ENCODE measurements at places on chromosomes 1 and 21. TPM values are rescaled to one million over a fixed set of nuclear protein-coding genes. Genes with fewer than 3 reads are reported as not detected.

- DNase-seq = no peak
Observed at GRCh38 chr1:153919876-153920852, 2.6 kb downstream of the GATAD2B start.

- DNase-seq = peak; percentile 43
Observed at GRCh38 chr1:210726621-210727020, 397.9 kb downstream of the HHAT start.

DNA sequence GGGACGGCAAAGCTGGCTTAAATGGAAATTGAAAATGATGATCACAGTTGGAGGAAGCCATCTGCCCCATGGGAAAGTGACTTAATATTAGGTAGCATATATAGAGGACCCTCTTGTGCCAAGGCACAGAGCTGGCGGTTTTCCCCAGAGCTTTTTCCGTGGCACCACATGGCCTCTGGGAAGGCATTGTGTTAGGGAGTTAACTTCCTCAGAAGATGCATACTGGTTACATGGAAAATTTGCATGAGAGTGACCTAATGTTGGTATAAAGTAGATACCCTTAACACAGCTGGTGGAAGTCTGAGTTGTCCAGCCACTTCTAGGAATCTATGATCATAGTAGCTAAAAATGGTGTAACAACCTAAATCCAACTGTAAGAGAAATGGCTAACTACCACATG is 27.3 kb downstream of the CAP1 start:
- DNase-seq = no peak

Gene SLC35F3
- 2.5 TPM for total RNA-seq

Gene ESPN
- not detected for total RNA-seq

Gene LCE3D
- not detected for total RNA-seq
